Smooth muscle cell of bladder (primary cell): ENCODE measurements at places on chromosomes 4 and X. TPM values are rescaled to one million over a fixed set of nuclear protein-coding genes. Genes with fewer than 3 reads are reported as not detected.

The MTM1 gene
- total RNA-seq, result 7.5 and 7.9 TPM in 2 replicates

The MAGEB4 gene
- not detected in 2 replicates for total RNA-seq

The CXCL1 gene
- 70.6 and 232 TPM in 2 replicates for total RNA-seq

The SPARCL1 gene
- under 0.01 and 0.18 TPM in 2 replicates for total RNA-seq

The ADAMTS3 gene
- total RNA-seq, result 2.5 and 3.8 TPM in 2 replicates

The ARHGEF6 gene
- total RNA-seq, result 11.6 and 12.1 TPM in 2 replicates

The FAM47A gene
- total RNA-seq, result not detected in 2 replicates

The TMPRSS11F gene
- not detected in 2 replicates for total RNA-seq

The EOLA2 gene
- 12.8 and 20.1 TPM in 2 replicates for total RNA-seq

The CFAP47 gene
- under 0.01 and 0.37 TPM in 2 replicates for total RNA-seq

The MAGEC2 gene
- total RNA-seq, result 0.09 and 0.14 TPM in 2 replicates

The BCORL1 gene
- 1.1 and 1.7 TPM in 2 replicates for total RNA-seq

The KCNIP4 gene
- not detected in 2 replicates for total RNA-seq

The PCDH11X gene
- total RNA-seq, result not detected in 2 replicates

The PF4V1 gene
- total RNA-seq, result 51.0 and 75.8 TPM in 2 replicates

The KLF8 gene
- total RNA-seq, result 0.71 and 0.74 TPM in 2 replicates

The PCDH7 gene
- total RNA-seq, result 6.7 and 52.8 TPM in 2 replicates

The THAP6 gene
- 10.5 and 11.1 TPM in 2 replicates for total RNA-seq

The IGSF1 gene
- not detected in 2 replicates for total RNA-seq

The STAP1 gene
- not detected in 2 replicates for total RNA-seq

The AGTR2 gene
- not detected in 2 replicates for total RNA-seq

The BTK gene
- not detected in 2 replicates for total RNA-seq

The ABRAXAS1 gene
- 15.9 and 18.4 TPM in 2 replicates for total RNA-seq

The GALNT7 gene
- 18.1 and 20.7 TPM in 2 replicates for total RNA-seq

The ERCC6L gene
- total RNA-seq, result 0.28 TPM in 2 replicates

The CABS1 gene
- total RNA-seq, result not detected in 2 replicates

The IL13RA1 gene
- 53.3 and 56.0 TPM in 2 replicates for total RNA-seq

The ABCB7 gene
- 18.5 and 19.3 TPM in 2 replicates for total RNA-seq

The HTN3 gene
- not detected in 2 replicates for total RNA-seq

The NOA1 gene
- 14.6 and 14.9 TPM in 2 replicates for total RNA-seq

The CT55 gene
- total RNA-seq, result not detected in 2 replicates

The DSPP gene
- not detected in 2 replicates for total RNA-seq
